ENCODE measurements at places on chromosomes 5 and 9. TPM values are rescaled to one million over a fixed set of nuclear protein-coding genes. Genes with fewer than 3 reads are reported as not detected.

The CARD9 gene
- total RNA-seq: 0.32 TPM

The SLC28A3 gene
- not detected for total RNA-seq

GRCh38 chr5:13234-13633 is 78.7 kb upstream of the PLEKHG4B start:
- DNase-seq: no peak

DNA sequence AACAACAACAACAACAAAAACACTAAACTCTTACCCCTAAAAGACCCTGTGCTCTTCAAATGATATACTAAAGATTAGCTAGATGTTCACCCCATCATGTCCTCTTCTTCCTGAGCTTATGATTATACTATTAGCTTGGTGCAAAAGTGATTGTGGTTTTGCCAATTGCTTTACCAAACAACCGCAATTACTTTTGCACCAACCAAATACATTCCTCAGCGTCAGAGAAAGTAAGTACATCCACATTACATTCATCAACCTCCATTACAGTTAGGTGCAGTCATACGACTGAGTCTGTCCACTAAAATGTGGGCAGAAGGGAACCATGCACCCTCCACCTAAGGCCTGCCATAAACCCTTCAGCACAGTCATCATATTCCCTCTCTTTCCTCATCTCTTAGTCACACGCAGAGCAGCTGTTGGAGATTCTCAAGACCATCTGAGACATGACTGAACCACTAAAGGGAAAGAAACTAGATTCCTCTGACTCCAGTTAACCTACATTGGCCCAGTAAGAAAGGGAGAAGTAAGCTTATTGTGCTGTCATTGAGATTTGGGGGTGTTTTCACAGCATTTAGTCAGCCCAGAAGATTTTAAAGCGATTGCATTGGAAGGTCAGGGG is 181.6 kb upstream of the TLE4 start:
- no peak for DNase-seq

- no peak for DNase-seq
Measured at GRCh38 chr5:173018358-173018757, 34.8 kb downstream of the ATP6V0E1 start.

Data from NCI-H460 (cell line).